ENCODE measurements at places on chromosomes 1 and 21. TPM values are rescaled to one million over a fixed set of nuclear protein-coding genes. Genes with fewer than 3 reads are reported as not detected.

FCN3 gene
- not detected for total RNA-seq

ANKRD65 gene
- total RNA-seq: 0.13 TPM

CFHR4 gene
- not detected for total RNA-seq

AGT gene
- total RNA-seq: not detected

DNA sequence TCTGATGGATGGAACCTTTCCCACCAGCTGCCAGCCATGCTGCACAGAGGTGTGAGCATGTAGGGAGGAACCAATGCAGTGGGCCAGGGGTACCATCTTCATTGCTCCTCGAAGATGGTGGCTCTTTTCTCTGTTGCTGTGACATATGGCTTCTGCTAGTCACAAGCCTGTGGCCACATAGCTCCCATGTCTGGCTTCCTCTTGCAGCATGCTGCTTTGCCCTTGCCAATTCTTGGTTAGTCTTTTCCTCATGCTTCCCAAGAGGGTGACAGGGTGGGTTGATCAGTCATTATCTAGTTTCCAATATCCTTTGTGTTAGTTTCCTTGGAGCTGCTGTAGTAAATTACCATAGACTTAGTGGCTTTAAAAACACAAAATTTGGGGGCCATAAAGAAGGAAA, 123.4 kb downstream of the ETS2 start:
- DNase-seq: no peak

CACNA1S gene
- total RNA-seq: not detected

GRCh38 chr1:40075266-40075665, 21.8 kb downstream of the PPT1 start:
- no peak for DNase-seq

Measured in activated B cell treated with CpG ODN at 0.5 μM for 24 hours (primary cell).